Activated CD4-positive, alpha-beta T cell treated with anti-CD3 and anti-CD28 coated beads, Interleukin-2, amount 10 ng/mL, durations not matched to agents 24 days and 14 days (primary cell): ENCODE measurements at places on chromosomes 2 and 18. TPM values are rescaled to one million over a fixed set of nuclear protein-coding genes. Genes with fewer than 3 reads are reported as not detected.

- no peak for DNase-seq
Observed at GRCh38 chr18:25604894-25605597, 253.1 kb upstream of the ZNF521 start.

DNA sequence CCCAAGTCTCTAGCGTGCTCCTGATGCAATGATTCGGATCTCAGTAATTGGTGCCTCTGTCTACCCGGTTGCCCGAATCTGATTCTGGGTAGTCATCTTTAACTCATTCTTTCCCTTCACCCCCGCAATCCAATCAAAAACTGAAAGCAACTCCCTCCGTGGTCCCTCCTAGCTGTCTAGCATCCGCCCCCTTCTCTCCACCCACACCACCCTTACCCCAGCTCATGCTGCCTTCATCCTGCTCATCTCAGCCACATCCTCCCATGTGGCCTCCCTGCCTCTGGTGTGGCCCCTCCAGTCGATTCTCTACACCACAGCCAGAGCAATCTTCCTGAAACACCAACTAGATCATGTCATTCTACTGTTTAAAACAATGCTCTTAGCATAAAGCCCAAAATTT is 62.3 kb downstream of the TTC32 start:
- DNase-seq, result no peak

DNA sequence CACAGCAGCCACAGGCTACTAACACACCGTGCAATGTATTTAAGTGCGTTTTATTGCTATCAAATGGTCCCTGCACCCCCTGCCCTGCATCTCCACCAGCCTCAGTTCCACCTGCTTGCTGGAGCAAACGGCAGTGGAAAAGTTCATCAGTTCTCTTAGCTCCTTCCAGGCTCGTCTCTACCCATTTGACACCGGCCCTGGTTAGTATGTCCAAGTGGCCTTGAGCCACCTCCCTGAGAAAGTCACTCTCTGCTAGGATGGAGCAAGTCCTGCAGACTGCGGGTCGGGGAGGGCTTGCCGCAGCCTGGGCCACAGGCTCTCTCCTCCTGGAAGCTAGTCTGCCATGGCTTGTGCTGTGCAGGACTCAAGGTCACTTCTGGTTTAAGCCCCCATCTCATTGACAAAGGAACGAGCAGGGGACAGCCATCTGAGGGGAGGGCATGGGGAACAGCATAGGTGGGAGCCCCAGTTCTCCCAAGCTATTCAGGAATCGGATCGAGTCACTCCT is 74.9 kb downstream of the RHOB start:
- no peak for DNase-seq

- no peak for DNase-seq
Observed at GRCh38 chr2:108460345-108461037, 11.5 kb downstream of the GCC2 start.

GRCh38 chr2:222000326-222000725 is 298.5 kb downstream of the PAX3 start:
- DNase-seq, result no peak

DNA sequence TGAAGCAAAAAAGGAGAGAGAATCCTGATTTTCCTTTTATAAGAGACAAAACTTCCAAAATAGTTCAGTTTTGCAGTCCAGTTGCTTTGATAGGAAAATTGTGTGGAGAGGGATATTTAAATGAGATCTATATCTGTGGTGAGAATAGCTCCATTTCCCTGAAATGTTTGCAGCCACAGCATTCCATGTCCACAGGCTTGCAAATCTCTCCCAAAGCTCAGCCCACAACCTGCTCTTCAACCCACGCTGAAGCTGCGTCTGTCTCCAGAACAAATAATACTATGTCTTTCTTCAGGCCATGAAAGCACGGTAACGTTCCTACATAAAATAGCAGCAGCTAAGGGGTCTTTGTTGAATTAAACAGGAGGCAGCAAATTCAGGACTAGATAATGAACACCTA is 31.8 kb downstream of the TMEM17 start:
- DNase-seq, result no peak

- no peak for DNase-seq
Observed at GRCh38 chr2:237742614-237743013, 56.0 kb upstream of the RBM44 start.

DNA sequence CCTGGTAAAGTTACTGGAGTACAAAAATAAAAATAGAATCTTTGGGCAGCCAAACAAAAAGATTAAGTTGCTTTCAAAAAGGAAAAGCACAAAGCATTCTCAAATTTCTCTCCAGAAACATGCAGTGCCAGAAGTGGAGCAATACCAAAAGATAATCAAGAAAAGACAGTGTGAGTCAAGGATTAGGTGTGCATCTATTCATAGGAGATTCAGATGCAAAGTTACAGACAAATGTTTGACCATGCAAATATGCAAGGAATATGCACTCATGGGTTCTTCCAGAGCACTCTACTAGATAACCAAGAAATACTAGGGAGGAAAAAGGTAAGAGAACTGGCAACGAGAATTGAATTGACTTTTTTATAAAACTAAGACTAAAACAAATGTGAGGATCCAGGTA is 51.8 kb upstream of the CDH20 start:
- DNase-seq, result no peak

- no peak for DNase-seq
Observed at GRCh38 chr2:35116151-35116550, 1239.4 kb upstream of the CRIM1 start.

- DNase-seq, result no peak
Observed at GRCh38 chr2:130369311-130369964, 13.6 kb downstream of the PTPN18 start.

GRCh38 chr2:54611830-54612545 is 111.5 kb upstream of the EML6 start:
- DNase-seq, result no peak

GRCh38 chr2:203804764-203805485 is 62.6 kb upstream of the CTLA4 start:
- DNase-seq, result no peak

GRCh38 chr2:118849226-118850167 is 2.0 kb upstream of the EN1 start:
- DNase-seq, result no peak

DNA sequence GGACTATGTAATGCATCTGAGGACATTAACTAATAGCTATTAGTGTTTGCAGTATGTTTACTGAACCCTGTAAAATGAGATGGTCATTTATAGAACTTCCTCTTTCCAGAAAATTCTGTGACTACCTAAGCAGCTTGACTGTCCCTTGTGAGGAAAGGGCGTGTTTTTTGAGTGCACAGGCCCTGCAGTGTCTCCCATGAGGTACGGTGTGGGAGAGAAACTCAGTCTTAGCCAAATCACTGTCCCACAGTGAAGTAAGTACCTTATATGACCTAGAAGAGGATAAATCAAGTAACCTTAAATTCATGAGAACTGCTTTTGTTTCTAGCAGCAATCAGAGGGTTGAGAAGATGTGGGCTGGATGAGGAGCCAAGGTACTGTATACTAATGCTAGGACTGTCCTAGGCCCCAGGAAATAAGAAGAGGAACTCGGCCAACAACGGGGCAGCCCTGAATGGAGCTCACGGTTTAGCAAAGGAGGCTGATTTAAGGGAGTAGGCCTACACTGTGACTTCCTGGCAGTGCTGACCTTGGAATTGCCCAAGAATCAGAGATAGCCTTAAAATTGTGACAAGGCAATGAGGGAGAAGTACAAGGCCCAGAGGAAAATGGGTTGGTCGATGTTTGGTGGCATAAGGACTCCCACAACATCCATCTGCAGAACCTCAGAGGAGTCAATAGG is 103.5 kb upstream of the CTAGE1 start:
- no peak for DNase-seq

DNA sequence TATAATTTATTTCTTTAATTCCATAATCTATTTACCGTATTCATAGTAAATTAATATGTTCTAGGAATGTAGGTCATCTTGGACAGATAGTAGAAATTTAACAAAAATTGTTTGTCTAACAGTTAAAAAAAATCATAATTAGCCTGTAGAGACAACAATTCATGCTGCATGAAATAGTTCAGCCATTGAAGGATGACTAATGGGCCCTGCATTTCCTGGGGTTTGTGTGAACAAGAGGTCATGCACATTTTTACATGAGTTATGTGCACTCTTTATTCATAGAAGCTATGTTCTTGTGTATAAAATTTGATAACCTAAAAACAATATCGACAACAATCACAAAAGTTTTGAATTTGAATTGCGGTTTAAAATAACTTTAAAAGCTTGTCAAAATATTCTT is 1663.6 kb downstream of the SUCLG1 start:
- no peak for DNase-seq

GRCh38 chr2:110805894-110806452 is 73.6 kb downstream of the ACOXL start:
- DNase-seq, result no peak

DNA sequence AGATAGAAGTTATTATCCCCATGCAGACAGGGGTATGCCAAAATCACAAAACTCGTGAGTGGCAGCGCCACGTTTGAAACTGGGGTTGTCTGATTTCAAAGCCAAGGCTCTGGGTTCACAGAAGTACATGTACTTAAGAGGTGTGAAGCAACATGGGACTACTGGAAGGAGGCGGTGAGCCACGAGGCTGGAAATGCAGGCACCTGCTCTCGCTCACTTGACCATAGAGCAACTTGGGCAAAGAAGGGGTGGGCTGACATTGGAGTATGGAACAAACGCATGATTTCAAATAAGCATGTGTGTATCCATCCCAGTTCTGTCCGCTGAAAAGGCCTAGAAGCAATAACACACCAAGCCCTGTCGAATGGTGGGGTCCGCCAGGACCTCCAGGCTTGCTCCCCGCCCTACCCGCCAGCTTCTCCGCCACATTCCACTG is 593 bp upstream of the ACTR2 start:
- DNase-seq, result no peak

DNA sequence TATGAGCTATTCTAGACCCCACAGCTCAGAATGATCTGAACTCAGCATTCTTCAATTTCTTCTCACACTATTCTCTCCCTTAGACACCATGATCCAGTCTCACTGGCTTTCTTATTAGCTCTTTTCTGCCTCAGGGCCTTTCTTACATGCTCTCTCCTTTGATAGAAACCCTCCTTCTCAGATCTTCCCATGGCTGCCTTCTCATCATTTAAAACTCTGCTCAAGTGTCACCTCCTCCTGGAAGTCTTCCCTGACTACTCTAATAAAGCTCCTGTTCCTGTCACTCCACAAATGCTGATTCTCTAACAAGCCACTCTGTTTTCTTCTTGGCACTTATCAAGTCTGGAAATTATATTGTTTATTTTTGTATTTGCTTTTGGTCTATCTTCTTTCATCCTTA is 131.1 kb downstream of the HNMT start:
- DNase-seq, result no peak

DNA sequence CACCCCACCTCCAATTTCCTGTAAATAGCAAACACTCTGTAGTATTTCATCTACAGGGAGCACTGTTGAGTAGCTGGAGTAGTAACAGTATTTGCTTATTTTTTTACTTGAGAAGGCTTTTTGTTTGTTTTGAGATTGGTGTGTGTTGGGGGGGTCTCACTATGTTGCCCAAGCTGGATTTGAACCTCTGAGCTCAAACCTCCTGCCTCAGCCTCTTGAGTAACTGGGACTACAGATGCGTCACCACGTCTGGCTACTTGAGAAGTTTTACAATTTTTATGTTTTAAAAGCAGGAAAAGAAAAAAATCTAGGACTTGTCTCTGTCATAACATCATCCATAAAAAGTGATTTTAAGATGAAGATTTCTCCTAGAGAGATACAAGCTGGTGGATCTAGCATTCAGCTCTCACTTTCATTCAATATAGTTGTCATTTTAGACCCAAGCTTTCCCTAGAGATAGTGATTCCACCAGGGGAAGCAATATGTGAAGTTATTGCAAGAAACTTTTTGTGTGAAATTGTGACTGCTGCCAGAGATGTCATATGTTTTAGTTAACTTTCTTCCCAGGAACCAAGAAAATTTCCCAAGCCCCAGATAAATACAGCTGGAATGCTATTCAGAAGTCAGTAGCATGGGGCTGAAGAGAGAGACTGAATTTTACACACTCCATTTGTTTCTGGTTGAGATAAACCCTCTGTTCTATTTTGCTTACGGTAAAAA is 60.2 kb upstream of the MAP4K3 start:
- DNase-seq, result no peak

DNA sequence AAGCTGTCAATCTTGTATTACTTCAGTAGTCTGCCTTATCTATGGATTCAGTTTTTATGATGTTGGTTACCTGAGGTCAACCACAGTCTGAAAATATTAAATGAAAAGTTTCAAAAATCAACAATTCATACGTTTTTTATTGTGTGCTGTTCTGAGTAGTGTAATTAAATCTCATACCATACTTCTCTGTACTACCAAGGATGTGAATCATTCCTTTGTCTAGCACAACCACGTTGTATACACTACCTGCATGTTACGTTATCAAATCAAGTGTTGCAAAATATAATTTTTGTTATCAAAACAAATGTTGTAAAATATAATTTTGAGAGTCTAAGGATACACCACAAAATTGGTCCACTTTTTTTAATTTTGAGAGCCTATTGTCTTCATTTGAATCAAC is 590.2 kb upstream of the SETBP1 start:
- DNase-seq, result no peak

DNA sequence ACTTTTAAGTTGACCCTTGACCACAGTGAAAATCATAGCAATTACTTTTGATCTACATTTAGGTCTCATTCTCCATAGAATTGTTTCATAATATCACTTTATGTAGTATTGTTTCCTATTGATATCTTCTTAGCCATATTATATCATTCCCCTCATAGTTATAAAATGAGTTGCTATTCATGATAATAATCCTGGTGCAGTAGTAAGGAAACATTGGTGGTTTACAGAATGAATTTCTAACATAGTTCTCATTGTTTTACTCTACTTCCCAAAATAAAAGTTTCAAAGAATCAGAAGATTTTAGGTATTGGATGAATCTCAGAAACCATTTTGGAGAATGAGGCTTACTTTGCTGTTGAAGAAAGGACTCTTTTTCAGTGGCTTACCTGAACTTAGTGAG is 246.0 kb downstream of the PARD3B start:
- DNase-seq, result no peak

DNA sequence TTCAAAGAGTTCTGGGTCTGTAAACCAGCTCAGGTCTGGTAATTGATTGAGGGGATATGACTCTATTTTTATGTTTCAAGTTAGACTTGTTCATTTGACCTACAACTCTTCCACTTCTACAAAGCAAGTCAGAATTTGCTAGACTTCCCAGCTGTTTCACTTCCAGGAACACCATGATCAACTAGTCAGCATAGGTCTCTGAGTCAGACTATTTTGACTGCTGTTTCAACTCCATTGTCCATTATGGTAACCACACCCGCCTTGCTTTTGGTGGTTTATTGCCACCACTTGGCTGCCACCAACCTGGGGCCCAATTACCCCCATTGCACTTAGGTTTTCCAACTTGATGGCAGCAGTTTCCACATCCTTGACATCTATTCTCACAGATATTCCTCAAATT is 116.6 kb downstream of the LAMA3 start:
- no peak for DNase-seq

Gene B3GNT7
- not detected in 2 replicates for total RNA-seq

Gene CHAC2
- 24.8 and 27.4 TPM in 2 replicates for total RNA-seq

Gene CAPN13
- total RNA-seq, result not detected in 2 replicates

Gene HOXD12
- total RNA-seq, result not detected in 2 replicates

Gene DCC
- not detected in 2 replicates for total RNA-seq

Gene DTNA
- not detected in 2 replicates for total RNA-seq

Gene ATF2
- 58.8 and 60.2 TPM in 2 replicates for total RNA-seq

Gene TEX44
- not detected in 2 replicates for total RNA-seq

Gene SNTG2
- 0.14 TPM in 1 of 2 replicates, not detected in the other for total RNA-seq

Gene TEKT4
- 0.43 and 0.49 TPM in 2 replicates for total RNA-seq

Gene C2orf81
- total RNA-seq, result 1.7 and 2.0 TPM in 2 replicates

Gene SLC5A7
- total RNA-seq, result not detected in 2 replicates

Gene WDPCP
- 6.0 and 8.9 TPM in 2 replicates for total RNA-seq
